Activated naive CD4-positive, alpha-beta T cell (primary cell): ENCODE measurements at places on chromosomes 7 and 10.

- DNase-seq = no peak
Observed at GRCh38 chr10:112977426-112977898, 27.4 kb downstream of the TCF7L2 start.

DNA sequence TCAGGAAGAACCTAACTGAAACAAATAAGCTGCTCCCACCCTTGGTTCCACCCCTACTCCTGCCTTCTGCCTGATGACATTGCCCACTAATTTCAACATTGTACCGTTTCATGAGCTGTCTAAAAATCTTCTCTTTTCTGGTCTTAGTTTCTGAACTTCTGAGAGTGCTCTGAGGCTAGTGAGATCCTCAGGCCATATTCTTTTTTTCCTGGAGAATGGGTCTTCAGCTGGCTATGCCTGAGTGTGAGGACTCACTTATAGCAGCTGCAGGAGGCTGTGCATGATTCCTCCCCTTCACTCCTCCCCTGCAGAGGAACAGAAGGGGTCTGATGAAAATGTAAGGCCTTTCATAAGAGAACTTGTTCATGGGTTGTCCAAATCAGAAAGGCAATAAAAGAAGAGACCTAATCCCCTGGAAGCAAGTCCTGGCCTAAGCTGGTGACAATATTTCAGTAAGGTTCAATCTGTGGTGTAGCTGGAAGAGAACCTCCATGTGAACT is 11.1 kb downstream of the HOXA4 start:
- DNase-seq = no peak

DNA sequence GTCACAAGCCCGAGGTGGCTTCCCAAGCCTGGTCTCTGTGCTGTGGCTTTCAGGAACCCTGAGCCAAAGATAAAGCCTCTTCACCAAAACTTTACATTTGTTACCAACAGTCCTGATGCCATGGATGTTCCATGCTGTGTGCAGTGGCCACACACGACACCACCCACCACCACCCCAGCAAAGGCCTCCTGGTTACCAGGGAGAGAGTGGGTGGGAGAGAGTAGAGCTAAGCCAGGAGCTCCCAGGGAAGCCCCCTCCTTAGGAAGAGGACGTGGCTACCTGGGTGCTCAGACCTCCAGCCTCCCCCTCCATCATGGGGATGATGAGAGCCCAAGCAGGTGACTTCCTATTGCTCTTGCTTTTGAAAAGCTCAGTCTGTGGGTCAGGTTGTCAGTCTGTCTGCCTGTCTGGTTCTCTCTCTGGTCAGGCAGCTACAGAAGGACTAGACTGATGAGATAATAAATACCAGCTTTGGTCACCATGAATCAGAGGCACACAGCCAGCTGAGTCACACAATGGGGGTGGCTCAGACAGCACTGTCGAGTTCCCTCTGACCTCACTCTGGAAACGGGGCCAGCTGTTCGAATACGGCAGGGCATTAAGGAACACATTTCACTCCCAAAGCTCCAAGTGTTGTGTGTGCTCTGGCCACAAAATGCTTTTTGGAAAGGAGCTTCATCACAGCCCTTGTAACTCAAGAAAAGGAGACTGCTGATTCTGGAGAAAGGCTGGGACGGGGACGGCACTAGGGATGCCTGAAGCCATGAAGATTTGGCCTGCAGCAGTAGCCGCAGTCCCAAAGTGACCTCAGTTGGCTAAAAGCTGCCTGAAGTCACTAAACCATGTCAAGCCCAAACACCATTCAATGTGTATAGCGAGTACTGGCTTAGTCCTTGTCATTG is 166.0 kb downstream of the FANK1 start:
- DNase-seq = no peak

GRCh38 chr7:148563583-148564274 is 26.8 kb upstream of the C7orf33 start:
- DNase-seq = no peak

GRCh38 chr7:44216019-44216418 is 15.2 kb downstream of the YKT6 start:
- DNase-seq = no peak

GRCh38 chr10:129825221-129825620 is 138.9 kb downstream of the EBF3 start:
- no peak for DNase-seq

- no peak for DNase-seq
Observed at GRCh38 chr7:156156734-156157408, 344.6 kb upstream of the SHH start.

- no peak for DNase-seq
Observed at GRCh38 chr10:103659674-103660363, 166.3 kb downstream of the NEURL1 start.

GRCh38 chr10:112988839-112989406 is 38.9 kb downstream of the TCF7L2 start:
- no peak for DNase-seq

- no peak for DNase-seq
Observed at GRCh38 chr7:21965291-21965690, 19.6 kb upstream of the CDCA7L start.

DNA sequence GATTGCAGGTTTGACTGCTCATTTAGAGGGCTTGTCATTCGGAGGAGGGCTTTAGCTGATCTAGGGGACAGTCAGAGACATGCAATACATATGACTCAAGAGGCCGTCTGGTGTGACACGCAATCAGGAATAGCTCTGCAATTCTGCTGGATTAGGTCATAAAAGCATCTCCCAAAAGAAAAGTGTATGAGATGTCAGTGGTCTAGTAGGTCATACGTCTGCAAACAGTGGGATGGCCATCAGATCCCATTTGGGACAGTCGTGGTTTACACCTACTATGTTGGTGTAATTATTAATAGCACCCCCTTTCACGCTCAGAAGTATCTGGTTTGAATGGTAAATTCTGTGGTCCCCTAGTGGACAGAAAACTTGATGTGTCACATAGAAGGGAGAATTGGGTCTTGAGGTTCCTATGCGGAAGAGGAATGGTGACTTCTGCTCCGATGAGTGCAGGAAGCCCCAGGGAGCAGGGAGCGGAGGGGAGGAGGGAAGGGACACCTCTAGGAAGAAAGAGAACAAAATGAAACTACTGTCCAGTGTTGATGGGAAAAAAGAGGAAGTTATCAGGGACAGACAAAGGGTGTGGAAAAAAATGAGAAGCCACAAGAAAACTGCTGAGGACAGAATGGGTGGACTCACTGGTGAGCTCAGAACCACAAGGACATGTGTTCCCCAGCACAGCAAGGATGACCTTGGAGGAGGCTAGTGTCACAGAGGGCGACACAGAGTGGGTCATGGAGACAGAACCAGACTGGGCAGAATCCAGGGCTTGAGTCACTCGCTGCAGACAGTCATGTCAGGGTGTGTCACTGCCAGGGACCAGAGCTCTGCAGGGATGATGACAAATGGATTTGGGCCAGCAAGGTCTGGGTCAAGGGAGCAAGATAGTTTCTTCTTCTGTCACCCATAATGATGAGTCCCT is 59.9 kb downstream of the MAP3K8 start:
- no peak for DNase-seq

GRCh38 chr10:29191674-29192073 is 97.2 kb upstream of the LYZL1 start:
- no peak for DNase-seq

- no peak for DNase-seq
Observed at GRCh38 chr10:51770709-51771108, 71.3 kb upstream of the CSTF2T start.

GRCh38 chr7:835485-836401 is 3.5 kb downstream of the SUN1 start:
- DNase-seq = no peak

DNA sequence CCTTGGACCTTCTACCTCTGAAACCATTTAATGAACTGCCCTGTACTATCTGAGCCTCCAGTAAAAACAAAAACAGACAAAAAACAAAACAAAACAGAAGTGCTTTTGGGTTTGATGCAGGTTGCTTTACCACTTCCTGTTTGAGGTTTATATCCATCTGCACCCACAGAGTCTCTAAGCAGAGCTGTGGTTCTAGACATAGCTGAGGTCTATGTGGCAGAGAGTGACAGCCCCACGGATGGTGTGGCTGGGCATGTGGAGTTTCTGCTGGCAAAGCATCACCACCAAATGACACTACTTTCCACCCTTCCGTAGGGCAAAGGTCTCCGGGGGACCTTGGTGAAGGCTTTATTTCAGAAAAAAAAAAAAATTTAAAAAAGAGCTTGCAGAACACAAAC is 754.2 kb downstream of the GRID1 start:
- DNase-seq = no peak

DNA sequence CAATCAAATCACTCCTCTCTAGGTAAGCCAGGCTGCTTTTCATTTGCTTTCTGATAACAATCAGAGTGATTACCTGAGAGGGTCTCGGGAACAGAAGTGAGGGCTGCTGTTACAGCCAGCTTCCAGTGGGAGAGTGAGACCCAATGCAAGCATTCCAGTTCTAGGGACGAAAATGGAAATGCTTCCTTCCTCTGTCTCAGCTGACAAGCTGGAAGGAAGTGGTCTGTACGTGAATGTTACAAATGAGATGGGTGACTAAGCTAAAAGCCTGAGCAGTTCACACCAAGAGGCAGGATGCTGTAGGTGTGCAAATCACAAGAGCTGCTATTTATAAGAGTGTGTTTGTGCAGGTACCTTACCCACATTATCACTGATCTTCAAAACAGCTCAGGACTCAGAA is 772.4 kb downstream of the GRID1 start:
- DNase-seq = no peak
